ENCODE measurements at places on chromosomes 2 and 18.

- DNase-seq = no peak
Observed at GRCh38 chr18:67142604-67143003, 373.9 kb downstream of the DSEL start.

GRCh38 chr2:16971722-16972234, 306.1 kb upstream of the CYRIA start:
- DNase-seq = no peak

- peak; percentile 14 for DNase-seq
Observed at GRCh38 chr2:32977228-32977758, 30.5 kb downstream of the LTBP1 start.

GRCh38 chr2:183604065-183604464, 479.8 kb downstream of the NUP35 start:
- DNase-seq = no peak

Measured in lung microvascular endothelial cell (primary cell).